Sigmoid colon (tissue), 7 donors: ENCODE measurements at places on chromosomes 1 and 21. TPM values are rescaled to one million over a fixed set of nuclear protein-coding genes. Genes with fewer than 3 reads are reported as not detected.

GRCh38 chr1:1470626-1471388, 758 bp upstream of the ATAD3B start:
- peak overlapping the region; percentile 83 for H3K27ac ChIP-seq
- H3K27me3 ChIP-seq = no peaks in the 10 kb centered on the region
- H3K4me3 ChIP-seq = peak overlapping the region; percentile 94
- H3K36me3 ChIP-seq = no peaks in the 10 kb centered on the region

DNA sequence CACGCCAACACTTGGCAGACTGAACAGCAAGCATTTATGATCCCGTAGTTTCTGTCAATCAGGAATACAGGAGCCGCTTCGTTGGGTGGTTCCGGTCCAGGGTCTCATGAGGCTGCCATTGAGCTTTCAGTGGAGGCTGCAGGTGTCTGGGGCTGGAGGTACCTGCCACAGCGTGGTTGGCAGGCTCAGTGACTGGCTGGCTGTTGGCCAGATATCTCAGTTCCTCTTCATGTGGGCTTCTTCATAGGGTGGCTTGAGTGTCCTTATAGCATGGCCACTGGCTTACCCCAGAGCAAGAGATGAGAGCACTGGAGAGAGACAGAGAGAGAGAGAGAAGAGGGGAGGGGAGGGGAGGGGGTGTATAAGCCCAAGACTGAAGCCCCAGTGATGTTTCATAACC, 29.3 kb downstream of the PIK3CD start:
- no peaks in the 10 kb centered on the region for H3K27me3 ChIP-seq
- H3K36me3 ChIP-seq = no peaks in the 10 kb centered on the region
- no peak for DNase-seq
- no peak overlapping the region for H3K4me3 ChIP-seq

DNA sequence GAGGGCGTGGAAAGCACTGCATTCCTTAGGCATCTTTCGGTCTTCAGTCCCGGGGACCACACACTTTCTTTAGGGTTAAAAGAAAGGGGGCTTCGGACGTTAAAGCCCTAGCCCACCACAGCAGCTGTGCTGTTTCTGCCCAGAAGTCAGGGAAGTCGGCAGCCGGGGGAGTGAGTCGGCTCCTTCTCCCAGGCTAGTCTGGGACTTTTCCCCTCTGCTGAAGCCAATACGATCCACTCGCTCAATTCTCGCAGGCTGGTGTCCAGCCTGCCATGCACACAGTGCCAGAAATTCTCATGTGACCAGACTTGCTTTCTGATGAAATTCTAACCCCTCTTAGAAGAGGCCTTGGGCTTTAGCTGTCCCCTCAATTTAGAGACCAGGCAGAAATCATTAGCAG, 67.7 kb downstream of the BCAR3 start:
- DNase-seq = peak; percentile 79
- H3K36me3 ChIP-seq = no peaks in the 10 kb centered on the region
- peak overlapping the region; percentile 40 for H3K4me3 ChIP-seq
- H3K27me3 ChIP-seq = no peaks in the 10 kb centered on the region
- H3K4me1 ChIP-seq = peaks cover 44% of the 10 kb centered on the region

- H3K4me1 ChIP-seq = no peaks in the 10 kb centered on the region
- no peaks in the 10 kb centered on the region for H3K36me3 ChIP-seq
These were observed 144.1 kb upstream of the AJAP1 start for GRCh38 chr1:4510276-4510691.

DNA sequence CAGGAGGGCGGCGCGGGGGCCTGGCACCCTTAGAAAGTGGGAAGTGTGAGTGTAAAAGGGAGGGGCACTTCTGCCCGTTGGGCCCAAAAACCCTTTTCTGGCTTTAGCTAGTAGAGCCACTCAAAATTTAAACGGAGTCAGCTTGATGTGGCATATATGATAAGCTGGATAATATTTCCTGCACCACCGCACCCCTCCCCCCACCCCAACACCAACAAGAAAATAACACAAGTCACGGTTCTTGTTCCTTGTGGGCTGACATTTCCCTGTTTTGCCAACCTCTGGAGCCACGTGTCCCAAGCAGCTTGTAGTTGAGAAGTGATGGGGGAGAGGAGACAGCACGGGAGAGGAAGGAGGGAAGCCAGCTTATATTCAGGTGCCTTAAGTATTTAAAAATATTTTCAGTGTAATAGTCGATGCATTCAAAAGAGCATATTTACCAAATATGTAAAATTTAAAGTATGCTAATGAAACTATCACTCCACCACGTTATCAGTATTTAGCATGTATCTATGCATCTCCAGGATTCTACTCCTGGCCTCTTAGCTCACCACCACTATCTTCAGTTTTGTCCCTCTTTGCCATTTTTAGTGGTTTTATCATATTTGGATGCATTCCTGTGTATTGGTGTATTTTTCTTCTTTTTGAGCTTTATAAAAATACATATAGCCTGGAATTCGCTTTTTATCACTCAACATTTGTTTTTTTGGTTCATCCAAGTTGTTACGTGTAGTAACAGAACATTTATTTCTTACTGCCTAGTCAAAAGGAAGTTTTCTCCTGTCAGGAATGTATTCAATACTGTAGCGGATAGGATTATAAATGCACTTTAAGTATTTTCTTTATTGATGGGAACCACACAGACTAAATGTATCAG, 773 bp upstream of the DDX59 start:
- H3K27me3 ChIP-seq = no peaks in the 10 kb centered on the region
- peak overlapping the region; percentile 70 for H3K4me3 ChIP-seq
- no peaks in the 10 kb centered on the region for H3K36me3 ChIP-seq
- peak overlapping the region; percentile 95 for H3K27ac ChIP-seq
- peaks cover 24% of the 10 kb centered on the region for H3K4me1 ChIP-seq

DNA sequence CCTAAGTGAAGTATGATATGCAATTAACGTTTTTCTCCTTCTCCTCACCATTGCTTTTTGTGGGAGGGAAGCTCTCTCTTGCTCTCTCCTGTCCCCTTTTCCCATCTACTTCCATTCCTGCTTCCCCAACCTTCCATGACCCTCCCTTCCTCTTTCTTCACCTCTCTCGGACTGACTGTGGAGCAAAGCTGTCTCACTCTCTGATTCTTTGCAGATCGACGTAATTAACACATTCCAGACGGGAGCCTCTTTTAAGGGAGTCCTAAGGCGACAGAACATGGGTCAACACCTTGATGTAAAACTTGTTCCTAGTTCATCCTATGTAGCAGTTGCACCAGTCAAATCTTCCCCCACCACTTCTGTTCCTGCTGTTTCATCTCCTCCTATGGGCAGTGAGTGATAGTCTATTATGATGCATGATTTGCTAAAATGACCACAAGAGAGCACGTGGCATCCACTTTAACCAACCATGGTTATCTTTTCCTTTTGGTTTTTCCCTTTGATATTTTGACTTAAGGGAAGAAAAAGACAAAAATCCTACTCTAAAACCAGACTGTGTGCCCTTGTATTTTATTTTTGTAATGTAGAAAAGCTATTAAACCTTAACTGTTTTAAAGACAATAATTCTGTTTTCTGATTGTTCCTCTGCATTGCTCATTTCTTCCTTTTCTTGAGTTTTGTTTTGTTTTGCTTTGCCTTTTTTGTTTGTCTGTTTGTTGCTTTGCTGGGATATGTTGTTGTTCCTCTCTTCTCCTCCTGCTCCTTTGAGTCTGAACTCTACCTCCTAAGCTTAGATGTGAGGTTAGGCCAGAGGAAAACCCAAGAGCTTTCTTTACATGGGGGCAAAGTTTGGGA, 31.7 kb upstream of the LAX1 start:
- H3K27ac ChIP-seq = peak overlapping the region; percentile 8
- peaks cover 11% of the 10 kb centered on the region for H3K36me3 ChIP-seq
- H3K4me1 ChIP-seq = no peaks in the 10 kb centered on the region
- no peaks in the 10 kb centered on the region for H3K27me3 ChIP-seq

GRCh38 chr21:34800797-34801518, 132.2 kb downstream of the CLIC6 start:
- DNase-seq = no peak
- H3K4me1 ChIP-seq = peaks cover 18% of the 10 kb centered on the region
- H3K4me3 ChIP-seq = no peak overlapping the region

DNA sequence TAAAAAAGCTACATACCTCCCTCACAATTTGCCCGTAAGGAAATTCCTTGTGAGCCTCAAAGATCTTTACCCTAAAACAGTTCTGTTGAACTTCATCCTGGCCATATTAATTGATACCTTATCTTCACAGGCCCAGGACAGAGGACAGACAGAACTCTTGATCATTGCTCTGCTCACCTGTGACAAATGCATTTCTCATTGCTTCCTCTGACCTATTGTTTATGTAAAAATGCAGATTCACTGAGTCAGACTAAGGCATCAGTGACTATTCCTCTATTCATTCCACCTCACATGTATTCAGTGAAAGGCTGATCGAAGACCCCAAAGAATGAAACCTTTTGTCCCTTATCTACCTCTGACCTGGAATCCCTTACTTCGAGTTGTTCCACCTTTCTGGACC, 61.0 kb downstream of the BACH1 start:
- H3K27ac ChIP-seq = no peak overlapping the region
- no peaks in the 10 kb centered on the region for H3K36me3 ChIP-seq
- H3K27me3 ChIP-seq = no peaks in the 10 kb centered on the region
- H3K4me3 ChIP-seq = no peak overlapping the region

Gene WNT3A
- total RNA-seq = not detected

Gene SLC45A3
- total RNA-seq = 0.71 TPM

Gene KIF21B
- 0.28 TPM for total RNA-seq

DNA sequence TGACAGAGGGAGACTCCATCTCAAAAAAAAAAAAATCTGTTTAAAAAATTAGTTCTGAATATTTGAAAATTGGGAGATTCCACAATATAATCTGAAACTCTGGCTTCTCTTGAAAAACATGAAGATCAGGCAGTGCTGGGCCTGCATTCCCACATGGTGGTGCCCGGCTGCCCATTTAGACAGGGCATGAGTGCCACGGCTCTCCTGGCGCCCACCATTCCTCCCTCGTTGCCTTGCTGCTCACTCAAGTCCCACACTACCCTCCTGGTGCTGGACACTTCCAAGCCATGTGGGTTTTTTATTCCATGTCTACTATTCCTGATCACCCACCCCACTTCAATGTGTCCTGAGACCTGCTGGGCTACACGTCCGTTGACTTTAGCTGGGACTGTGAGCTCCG, 10.8 kb upstream of the MYOM3 start:
- H3K27me3 ChIP-seq = no peaks in the 10 kb centered on the region
- no peak overlapping the region for H3K27ac ChIP-seq
- DNase-seq = no peak
- H3K36me3 ChIP-seq = no peaks in the 10 kb centered on the region

Gene SERPINC1
- not detected for total RNA-seq

DNA sequence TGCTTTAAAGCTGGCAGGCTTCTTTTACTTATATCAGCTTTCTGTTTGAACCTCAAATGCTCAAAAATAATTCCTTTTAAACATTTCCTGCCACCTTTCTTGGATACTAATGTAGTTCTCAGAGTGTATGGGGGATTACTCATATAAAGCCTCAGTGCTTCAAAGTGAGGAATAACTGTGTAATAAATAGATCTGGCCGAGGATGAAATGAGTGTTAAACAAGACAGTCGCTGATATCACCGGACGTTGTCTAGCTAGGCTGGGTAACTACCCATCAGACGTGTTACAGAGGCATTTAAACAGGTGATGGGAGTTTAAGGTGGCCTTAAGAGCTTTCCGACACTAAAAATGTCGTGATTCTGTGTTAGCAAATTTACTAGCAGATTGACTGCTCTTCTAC, 53.1 kb downstream of the VANGL2 start:
- no peak overlapping the region for H3K4me3 ChIP-seq
- no peaks in the 10 kb centered on the region for H3K36me3 ChIP-seq
- no peak for DNase-seq

Gene LCE6A
- total RNA-seq = not detected

- H3K4me1 ChIP-seq = no peaks in the 10 kb centered on the region
- no peak overlapping the region for H3K4me3 ChIP-seq
- H3K27ac ChIP-seq = no peak overlapping the region
- H3K36me3 ChIP-seq = no peaks in the 10 kb centered on the region
- DNase-seq = no peak
These were observed 36.6 kb downstream of the SLAMF6 start for GRCh38 chr1:160486453-160486852.

- no peaks in the 10 kb centered on the region for H3K36me3 ChIP-seq
- DNase-seq = no peak
- no peak overlapping the region for H3K27ac ChIP-seq
- no peaks in the 10 kb centered on the region for H3K4me1 ChIP-seq
- H3K27me3 ChIP-seq = no peaks in the 10 kb centered on the region
These were observed 113.9 kb upstream of the USP24 start for GRCh38 chr1:55329091-55329490.
